ENCODE measurements at places on chromosomes 7 and 10. TPM values are rescaled to one million over a fixed set of nuclear protein-coding genes. Genes with fewer than 3 reads are reported as not detected.

Gene INTS1
- total RNA-seq: 50.4 TPM

Gene PPIF
- 77.8 TPM for total RNA-seq

Gene CFAP43
- not detected for total RNA-seq

Gene FZD8
- 0.56 TPM for total RNA-seq

Gene MYOF
- total RNA-seq: 134 TPM

Gene MYL7
- total RNA-seq: not detected

Gene MAT1A
- 0.48 TPM for total RNA-seq

Gene IL2RA
- total RNA-seq: 1.4 TPM

Gene VGF
- not detected for total RNA-seq

Gene TMEM225B
- total RNA-seq: 1.00 TPM

Gene PLXDC2
- total RNA-seq: 24.3 TPM

Gene RET
- total RNA-seq: 0.20 TPM

Gene AGMO
- total RNA-seq: 0.08 TPM

Gene TCTN3
- 17.3 TPM for total RNA-seq

Gene PTF1A
- not detected for total RNA-seq

Gene DOCK1
- total RNA-seq: 37.6 TPM

Measured in esophagus mucosa (tissue), 1 donor.